ENCODE measurements at places on chromosomes 1 and 21.

- no peak for DNase-seq
These were observed 109.1 kb upstream of the DNAH14 start for GRCh38 chr1:224820341-224820740.

DNA sequence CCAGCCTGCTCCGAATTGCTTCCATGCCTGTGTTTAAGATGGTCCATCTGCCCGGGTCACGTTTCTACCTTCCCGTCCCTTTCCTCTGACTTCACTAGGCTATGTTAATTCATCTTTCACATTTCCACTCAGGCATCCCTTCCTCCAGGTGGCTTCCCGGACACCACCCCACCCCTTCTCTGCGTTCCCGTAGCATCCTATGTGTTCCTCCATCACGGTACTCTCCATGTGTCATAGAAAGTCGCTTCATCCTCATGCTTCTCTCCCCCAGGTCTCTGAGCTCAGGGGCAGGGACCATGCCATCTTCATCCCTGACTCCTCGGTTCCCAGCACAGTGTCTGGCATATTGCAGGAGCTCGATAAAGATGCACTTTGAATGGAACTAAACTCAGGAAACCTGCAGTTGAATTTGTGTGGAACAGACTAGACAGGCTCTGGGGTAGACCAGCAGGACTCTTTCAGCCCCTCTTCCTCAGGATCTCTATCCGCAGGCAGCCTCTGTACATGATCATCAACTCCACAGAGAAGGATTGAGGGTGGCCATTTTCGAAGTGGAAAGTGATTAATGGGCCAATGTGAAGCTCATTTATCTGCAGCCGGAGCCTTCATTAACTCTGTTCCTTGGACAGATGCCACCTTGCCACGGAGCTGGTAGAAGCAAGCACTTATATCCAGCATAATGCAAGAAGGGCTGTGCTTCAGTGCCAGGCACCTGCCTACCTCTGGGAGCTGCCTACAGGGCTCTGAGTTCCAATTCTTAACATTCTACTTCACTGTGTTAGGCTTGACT is 9.1 kb downstream of the C1orf226 start:
- no peak for DNase-seq

GRCh38 chr21:43902441-43902840 is 37.4 kb downstream of the AGPAT3 start:
- DNase-seq, result no peak

- no peak for DNase-seq
These were observed 53.8 kb downstream of the B3GALNT2 start for GRCh38 chr1:235450433-235450832.

GRCh38 chr1:77014073-77014788 is 147.0 kb downstream of the ST6GALNAC5 start:
- no peak for DNase-seq
